ENCODE measurements at places on chromosomes 7 and 10. TPM values are rescaled to one million over a fixed set of nuclear protein-coding genes. Genes with fewer than 3 reads are reported as not detected.

GRCh38 chr10:13180788-13181187, 19.4 kb downstream of the MCM10 start:
- no peak for DNase-seq

DNA sequence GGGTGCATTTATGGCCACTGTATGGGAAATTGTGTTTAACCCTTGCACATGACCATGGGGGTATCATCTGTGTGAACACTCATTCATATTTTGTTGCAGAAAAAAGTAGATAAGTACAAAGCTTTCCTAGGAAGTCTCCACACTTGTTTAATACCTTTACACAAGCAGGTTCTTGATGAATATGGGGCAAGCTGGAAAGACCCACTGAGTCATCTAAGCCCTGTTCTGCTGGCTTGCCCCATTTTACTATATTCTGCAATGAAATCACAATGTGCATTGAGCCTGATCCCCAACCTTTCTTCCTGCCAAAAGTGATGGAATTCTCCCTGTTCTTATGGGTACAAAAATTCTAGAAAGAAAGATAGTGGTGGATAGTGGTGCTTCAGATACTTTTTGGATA, 99.8 kb downstream of the CCDC71L start:
- no peak for DNase-seq

DNA sequence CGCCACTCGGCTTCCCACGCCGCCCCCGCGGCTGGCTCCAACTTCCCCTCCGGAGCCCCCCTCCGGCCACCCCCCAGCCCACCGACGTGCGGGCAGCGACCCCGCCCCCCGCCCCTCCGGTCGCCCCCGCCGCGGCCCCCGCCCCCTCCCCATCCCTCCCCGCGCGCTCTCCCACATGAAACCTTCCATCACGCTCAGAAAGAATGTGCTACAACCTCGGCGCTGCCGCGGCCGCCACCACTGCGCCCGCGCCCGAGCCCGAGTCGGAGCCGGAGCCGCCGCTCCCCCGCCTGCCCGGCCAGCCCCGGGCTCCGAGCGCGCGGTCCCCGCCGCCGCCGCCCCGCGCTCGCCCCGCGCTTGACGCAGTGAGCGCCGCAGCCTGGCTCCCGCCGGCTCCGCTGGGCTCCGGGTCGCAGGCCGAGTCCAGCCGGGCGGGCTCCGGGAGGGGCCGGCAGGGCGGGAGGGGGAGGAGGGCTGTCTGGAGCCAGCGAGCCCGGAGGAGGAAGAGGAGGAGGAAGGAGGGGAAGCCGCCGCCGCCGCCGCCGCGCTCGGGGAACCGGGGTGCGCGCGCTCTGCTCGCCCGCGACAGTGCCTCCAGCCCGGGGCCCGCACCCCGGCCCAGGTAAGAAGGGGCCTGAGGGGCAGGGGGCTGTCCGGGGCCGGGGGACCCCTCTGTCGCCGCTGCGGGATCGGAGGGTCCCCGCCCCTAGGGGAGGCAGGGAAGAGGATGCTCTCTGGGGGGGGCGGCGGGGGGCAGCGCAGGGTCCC, 4.3 kb upstream of the ELFN1 start:
- no peak for DNase-seq

- DNase-seq = no peak
Measured at GRCh38 chr10:33557313-33557712, 222.8 kb upstream of the NRP1 start.

- DNase-seq = no peak
Measured at GRCh38 chr10:6719561-6719960, 139.5 kb upstream of the PRKCQ start.

DNA sequence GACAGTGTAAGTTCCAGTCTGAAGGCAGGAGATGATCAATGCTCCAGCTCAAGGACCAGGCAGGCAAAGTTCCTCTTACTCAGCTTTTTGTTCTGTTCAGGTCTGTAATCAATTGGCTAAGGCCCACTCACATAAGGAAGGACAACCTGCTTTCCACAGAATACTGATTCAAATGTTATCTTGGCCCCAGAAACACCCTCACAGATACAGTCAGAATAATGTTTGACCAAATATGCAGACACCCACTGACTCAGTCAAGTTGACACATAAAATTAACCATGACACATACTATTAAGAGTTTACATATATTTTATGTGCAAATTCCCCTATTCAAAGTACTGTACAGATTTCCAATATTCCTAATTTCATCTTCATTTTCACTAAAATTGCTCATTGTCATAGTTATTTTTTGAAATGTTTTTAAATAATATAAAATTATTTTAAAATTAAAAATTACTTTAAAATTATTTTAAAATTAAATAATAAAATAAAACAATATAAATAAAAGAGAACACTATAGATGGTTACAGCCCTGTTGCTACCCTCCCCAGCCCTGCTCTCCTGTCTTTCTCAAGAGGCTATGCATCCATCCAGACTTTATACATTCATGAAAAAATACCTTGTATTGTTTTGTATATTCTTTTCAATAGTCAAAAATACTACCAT, 59.4 kb downstream of the RAB11FIP2 start:
- no peak for DNase-seq

GRCh38 chr10:70750156-70750703, 34.9 kb downstream of the TBATA start:
- DNase-seq = no peak

- DNase-seq = no peak
Measured at GRCh38 chr10:59654007-59654406, 55.6 kb downstream of the SLC16A9 start.

GRCh38 chr10:70087616-70088307, 35.1 kb downstream of the MACROH2A2 start:
- no peak for DNase-seq

DNA sequence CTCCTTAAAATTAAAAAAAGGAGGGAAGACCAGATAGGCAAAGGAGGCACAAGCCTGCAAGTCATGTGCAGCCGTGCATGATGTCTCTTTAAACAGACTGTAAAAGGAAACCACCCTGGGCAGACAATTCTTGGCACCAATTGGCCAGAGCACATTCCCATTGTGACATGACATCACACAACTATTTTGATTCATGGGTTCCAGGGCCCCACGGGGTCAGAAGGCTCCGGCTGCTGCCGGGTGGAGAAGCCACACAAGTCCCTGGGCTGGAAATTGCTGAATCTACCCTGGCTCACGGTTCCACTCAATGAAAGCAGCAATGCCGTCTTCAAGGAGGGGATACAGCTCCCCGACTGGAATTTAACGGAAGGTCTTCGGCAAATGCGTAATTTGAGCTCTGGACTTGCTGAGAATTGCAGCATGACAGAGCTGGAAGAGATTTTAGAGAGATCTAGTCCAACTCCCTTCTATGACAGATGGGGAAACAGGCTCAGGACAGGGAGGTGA, 140.5 kb downstream of the PRKAG2 start:
- DNase-seq = peak; percentile 44

The COL1A2 gene
- 45.2 TPM for polyA plus RNA-seq

The FAM131B gene
- 23.1 TPM for polyA plus RNA-seq

The UNCX gene
- 0.03 TPM for polyA plus RNA-seq

The UBE2H gene
- 29.0 TPM for polyA plus RNA-seq

The WNT16 gene
- 0.33 TPM for polyA plus RNA-seq
